Endothelial cell (in vitro differentiated cells): ENCODE measurements at places on chromosomes 1 and 21. TPM values are rescaled to one million over a fixed set of nuclear protein-coding genes. Genes with fewer than 3 reads are reported as not detected.

DNA sequence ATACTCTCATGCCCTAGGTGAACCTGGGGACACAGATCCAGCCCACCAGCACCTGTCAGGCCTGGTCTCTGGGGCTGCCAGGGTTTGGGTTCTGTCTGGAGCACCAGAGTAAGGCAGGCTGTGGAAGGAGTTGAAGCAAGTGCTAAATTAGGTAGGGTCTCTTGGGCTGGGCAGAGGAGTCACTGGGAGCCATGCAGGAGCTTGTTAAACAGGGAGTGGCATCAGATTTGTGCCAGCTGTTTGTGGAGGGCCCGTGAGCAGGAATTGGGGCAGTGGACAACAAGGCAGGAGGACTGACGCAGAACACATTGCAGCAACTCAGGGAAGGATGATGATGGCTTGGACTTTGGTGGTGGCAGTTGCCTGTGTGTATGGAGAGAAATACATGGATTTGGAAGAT is 56.3 kb downstream of the PTPRF start:
- no peak for DNase-seq

DNA sequence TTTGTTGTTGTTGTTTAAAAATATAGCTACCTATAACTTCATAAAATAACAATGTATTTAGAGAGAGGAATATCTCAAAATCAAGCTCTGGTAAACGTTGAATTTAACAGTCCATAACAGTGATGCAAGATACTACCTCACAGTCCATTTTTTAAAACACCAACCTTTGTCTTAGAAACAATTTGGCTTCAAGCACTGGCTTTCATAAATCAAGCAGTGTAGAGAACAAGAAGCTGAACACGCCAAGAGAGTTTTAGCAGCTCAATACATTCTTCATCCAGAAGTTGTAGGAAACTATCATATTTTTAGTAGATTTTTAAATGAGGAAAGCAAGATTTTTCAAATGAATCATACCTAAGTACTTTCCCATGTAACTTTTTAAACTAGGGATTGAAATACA is 334.3 kb upstream of the ADAMTS5 start:
- no peak for DNase-seq

The KCNJ9 gene
- total RNA-seq = 0.05 TPM

GRCh38 chr1:112496290-112496689 is 12.5 kb upstream of the WNT2B start:
- DNase-seq = no peak

The TAS1R1 gene
- total RNA-seq = not detected

The ARHGEF11 gene
- 48.4 TPM for total RNA-seq

DNA sequence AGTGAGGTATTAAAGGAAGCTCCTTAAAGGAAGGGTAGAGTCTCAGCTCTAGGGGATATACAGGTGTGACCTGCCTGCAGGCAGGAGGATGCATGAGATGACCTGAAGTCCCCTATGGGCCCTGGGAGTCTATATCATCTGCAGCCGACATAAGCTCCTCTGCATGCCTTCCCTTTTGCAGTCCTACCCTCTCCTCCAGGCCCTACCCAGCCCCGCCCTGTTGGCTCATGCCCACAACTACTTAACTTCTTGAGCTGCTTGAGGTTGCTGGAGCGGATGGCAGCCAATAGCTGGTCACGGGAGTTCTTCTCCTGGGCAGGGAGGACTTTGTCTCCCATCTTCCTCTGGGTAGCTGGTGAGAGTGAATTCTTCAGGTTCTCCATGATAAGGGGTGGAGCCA is 10.3 kb downstream of the SHISA4 start:
- DNase-seq = no peak
